ENCODE measurements at places on chromosomes 12 and 14. TPM values are rescaled to one million over a fixed set of nuclear protein-coding genes. Genes with fewer than 3 reads are reported as not detected.

Gene TAS2R46
- total RNA-seq: not detected

Gene PTGDR
- not detected for total RNA-seq

GRCh38 chr12:3520168-3520567 lies 29.2 kb downstream of the PRMT8 start:
- H3K36me3 ChIP-seq: no peaks in the 10 kb centered on the region
- H3K27me3 ChIP-seq: peaks cover 31% of the 10 kb centered on the region
- no peak overlapping the region for H3K27ac ChIP-seq
- DNase-seq: no peak

Gene MIPOL1
- 5.8 TPM for total RNA-seq

GRCh38 chr12:6764011-6764828 lies 1.9 kb upstream of the PTMS start:
- peak overlapping the region; percentile 73 for H3K27ac ChIP-seq
- peaks cover 37% of the 10 kb centered on the region for H3K4me1 ChIP-seq
- peak overlapping the region; percentile 98 for H3K4me3 ChIP-seq

Gene HOXC6
- 4.9 TPM for total RNA-seq

Data from GM23248 (cell line).